ENCODE measurements at places on chromosomes 3 and 15. TPM values are rescaled to one million over a fixed set of nuclear protein-coding genes. Genes with fewer than 3 reads are reported as not detected.

The GOLGA6L4 gene
- polyA plus RNA-seq = 0.28 TPM

The GREM1 gene
- polyA plus RNA-seq = 0.54 TPM

GRCh38 chr3:32086464-32086863 lies 20.0 kb upstream of the GPD1L start:
- no peak for DNase-seq

- DNase-seq = no peak
Observed at GRCh38 chr3:72384602-72385001, 463.6 kb downstream of the SHQ1 start.

The STARD5 gene
- 47.0 TPM for polyA plus RNA-seq

DNA sequence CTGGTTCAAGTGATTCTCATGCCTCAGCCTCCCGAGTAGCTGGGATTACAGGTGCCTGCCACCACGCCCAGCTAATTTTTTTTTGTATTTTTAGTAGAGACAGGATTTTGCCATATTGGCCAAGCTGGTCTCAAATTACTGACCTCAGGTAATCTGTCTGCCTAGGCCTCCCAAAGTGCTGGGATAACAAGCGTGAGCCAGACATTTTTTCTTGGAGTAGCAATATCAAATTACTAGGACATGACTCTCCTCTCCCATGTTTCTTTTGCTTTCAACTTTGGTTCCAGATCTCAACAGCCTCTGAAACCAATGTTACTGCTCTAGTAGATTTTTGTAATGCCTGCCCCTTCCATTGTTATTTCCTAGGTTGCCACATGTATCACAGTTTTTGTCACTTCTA lies 462.0 kb downstream of the GBE1 start:
- no peak for DNase-seq

The TPRG1 gene
- polyA plus RNA-seq = 10.5 TPM

The PIK3R4 gene
- 19.7 TPM for polyA plus RNA-seq

- no peak for DNase-seq
Observed at GRCh38 chr15:33046329-33046728, 148.2 kb downstream of the FMN1 start.

The STAB1 gene
- polyA plus RNA-seq = 42.0 TPM

GRCh38 chr3:169171739-169172138 lies 491.8 kb downstream of the MECOM start:
- DNase-seq = no peak

DNA sequence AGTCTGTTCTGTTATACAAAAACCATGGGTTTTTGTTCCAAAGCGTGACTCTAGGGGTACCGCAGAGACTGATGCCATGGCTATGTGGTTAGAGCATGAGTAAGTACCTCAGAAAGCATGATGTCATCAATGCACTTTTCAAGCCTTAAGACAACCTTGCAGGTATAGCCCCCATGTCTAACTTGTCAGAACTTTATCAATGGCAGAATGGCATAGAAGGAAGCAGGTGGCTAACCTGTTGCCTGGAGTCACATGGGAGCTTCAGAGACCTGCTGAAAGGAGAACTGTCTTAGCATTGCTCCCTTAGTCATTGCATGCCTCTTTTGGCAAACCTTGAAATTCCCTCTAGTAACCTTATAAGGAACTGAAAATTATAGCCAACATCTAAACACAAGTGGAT lies 52.5 kb downstream of the EOMES start:
- no peak for DNase-seq

GRCh38 chr3:177610686-177611633 lies 413.7 kb upstream of the TBL1XR1 start:
- no peak for DNase-seq

DNA sequence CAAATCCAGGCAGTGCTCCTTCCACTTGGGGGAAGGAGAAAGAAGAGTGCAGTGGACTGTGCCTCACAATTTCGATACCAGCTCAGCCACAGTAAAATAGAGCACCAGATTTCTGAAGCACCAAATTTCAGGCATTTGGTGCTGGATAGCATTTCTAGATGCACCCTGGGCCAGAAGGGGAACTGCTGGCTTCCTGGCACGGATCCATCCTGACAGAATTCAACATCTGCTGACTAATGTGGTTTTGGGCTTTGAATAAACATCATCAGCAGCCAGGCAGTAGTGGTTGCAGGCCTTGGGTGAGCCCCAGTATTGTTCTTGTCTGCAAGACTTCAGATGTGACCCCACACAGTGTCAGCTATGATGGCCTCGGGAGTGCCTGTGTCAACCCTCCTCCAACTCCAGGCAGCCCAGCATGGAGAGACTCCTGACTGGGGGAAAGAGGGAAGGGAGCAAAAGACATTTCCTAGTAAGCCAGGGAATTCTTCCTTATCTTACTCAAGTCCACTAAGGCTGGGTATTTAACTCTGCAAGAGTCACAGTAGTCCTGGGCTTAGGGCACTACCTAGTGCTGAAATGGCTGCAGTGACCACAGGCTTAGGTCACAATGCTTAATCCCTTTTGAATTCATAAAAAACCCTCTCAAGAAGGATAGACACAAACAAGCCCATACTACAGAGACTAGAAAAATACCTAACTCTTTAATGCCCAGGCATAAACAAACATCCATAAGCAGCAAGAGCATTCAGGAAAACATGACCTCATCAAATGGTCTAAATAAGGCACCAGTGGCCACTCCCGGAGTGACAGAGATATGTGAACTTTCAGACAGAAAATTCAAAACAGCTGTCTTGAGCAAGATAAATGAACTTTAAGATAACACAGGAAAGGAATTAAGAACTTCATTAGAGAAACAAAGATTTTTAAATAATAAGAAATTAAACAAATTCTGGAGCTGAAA lies 74.7 kb downstream of the SPATA16 start:
- no peak for DNase-seq

- peak; percentile 87 for DNase-seq
Observed at GRCh38 chr3:12869035-12869621, 27.8 kb upstream of the RPL32 start.

GRCh38 chr3:108125550-108126071 lies 34.8 kb upstream of the CD47 start:
- peak; percentile 64 for DNase-seq

DNA sequence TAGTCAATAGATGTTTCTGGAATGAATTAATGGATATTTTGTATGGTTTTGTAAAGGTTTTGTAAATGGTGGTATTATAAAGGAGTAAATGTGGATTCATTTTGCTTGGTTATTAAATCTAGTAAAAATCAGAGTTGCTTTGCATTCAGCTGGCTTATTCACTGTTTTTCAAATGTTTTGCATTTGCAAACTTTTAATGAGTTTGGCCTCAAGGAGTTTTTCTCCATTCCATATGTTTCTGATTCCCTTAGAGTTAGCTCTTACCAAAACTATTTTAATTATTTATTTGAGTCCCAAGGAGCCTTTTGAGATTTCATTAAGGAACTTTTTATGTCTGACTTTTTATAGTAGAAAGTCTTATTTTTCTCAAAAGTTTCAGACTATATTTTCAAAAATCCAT lies 992.2 kb downstream of the DIPK2A start:
- no peak for DNase-seq
